ENCODE measurements at places on chromosomes 2 and 18.

- no peak for DNase-seq
These were observed 125.3 kb downstream of the ZFP36L2 start for GRCh38 chr2:43100883-43101662.

DNA sequence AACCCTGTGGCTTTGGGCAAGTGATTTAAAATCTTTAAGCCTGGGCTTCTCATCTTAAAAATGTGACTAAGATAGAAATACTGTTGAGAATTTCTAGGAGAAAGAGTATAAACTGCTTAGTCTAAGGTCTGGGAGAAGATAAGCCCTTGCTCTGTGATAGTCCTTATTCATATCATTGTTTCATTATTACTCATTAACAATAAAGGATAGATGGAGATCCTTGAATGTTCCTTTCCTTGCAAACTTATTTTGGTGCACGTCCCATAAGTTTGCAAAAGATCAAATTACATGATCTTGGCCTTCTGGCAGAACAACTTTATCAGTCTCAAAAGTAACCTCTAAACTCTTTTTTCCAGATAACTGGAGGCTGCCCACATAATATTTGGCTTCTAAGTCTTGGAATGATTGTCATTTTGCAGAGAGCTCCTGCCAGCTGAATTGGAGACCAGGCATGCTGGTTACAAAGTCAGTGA is 138.3 kb downstream of the FAM124B start:
- DNase-seq: no peak

DNA sequence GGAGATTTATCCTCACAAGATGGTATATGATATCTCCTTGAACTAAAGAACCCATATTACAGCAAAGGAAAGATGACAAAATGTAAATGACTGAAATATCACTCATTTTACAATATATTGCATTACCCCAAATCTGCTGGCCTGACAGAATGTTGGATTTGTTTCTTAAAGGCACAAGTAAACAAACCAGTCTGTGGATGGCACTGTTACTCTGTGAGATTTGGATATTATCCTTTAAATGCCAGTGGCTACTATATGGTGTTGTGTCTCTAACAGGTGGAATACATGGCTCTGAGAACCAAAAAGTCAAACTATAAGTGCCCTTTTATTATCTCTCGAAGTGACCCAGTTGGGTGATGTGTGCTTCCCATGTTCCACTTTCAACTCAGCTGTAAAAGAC is 125.7 kb downstream of the PDE1A start:
- no peak for DNase-seq

DNA sequence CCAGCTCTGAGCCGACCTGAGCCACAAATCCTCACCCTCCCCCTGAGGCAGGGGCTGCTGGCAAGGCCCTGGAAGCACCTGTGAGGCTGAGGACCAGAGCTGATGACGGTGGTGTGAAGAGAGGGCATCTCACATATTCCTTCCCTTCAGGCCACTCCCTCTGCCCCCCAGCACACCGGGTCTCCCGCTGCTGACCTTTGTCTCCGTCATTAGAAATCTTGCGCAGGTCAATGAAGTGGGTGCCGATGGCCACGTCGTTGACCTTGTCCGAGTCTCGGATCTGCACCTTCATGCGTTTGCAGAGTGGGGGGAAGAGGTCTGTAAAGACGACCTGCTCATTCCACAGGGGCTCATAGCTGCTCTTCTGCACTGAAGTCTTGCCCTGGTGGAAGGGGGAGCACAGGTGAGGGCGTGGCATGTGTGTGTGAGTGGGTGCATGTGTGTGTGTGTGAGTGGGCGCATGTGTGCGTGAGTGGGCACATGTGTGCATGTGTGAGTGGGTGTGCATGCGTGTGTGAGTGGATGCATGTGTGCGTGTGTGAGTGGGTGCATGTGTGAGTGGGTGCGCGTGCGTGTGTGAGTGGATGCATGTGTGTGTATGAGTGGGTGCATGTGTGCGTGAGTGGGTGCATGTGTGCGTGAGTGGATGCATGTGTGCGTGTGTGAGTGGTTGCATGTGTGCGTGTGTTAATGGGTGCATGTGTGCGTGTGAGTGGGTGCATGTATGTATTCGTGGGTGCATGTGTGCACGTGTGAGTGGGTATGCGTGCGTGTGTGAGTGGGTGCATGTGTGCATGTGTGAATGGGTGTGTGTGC is 4.5 kb upstream of the OTOF start:
- DNase-seq: no peak

DNA sequence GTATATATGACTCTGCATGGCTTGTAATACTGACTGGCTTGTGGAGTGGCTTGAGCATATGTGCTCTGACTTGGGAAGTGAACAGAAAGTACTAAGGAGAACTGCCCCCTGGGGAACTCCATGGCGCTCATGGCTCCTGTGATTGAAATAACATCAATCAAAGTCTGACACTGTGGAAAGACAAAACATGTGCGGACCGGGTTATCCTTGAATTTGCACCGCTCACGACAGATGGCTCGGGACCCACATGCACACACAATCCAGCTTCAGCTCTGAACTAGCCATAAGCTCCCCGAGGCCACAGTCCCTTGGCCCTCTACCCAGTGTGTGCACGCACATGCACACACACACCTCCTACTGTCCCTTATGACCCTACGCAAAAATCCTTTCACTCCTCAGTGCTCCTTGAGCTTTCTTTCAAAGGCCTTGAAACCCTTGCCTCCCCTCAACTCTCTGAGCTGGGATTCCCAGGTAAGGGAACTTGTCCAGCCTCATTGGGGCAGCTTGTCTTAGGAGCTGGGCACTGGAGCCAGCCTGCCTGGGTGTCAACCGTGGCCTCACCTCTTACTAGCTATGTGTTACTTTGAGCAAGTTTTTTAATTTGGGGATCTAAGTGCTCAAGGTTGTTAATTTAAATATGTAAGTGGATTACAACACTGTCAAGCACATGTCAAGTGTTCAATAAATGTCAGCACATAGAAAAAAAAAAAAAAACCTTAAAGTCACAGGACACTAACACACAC is 43.6 kb downstream of the MRPS5 start:
- DNase-seq: no peak

DNA sequence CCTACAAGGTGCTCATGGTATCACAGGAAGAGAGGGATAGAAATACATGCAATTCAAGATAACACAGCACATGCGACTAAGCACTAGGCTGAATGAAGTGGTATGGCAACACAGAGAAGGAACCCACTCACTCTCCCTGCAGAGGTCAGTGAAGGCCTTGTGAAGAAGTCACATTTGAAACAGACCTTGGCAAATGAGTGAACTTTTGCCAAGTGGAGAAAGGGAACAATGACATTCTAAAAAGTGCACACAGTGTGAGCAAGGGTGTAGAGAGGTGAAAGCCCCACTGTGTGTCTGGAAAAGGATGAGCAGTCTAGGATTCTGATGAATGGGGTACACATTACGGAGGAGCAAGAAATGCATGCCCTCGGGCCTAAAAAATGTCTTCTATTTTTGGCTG is 23.3 kb downstream of the KLF7 start:
- peak; percentile 77 for DNase-seq

- DNase-seq: no peak
These were observed 39.0 kb downstream of the CHN1 start for GRCh38 chr2:174965992-174966744.

DNA sequence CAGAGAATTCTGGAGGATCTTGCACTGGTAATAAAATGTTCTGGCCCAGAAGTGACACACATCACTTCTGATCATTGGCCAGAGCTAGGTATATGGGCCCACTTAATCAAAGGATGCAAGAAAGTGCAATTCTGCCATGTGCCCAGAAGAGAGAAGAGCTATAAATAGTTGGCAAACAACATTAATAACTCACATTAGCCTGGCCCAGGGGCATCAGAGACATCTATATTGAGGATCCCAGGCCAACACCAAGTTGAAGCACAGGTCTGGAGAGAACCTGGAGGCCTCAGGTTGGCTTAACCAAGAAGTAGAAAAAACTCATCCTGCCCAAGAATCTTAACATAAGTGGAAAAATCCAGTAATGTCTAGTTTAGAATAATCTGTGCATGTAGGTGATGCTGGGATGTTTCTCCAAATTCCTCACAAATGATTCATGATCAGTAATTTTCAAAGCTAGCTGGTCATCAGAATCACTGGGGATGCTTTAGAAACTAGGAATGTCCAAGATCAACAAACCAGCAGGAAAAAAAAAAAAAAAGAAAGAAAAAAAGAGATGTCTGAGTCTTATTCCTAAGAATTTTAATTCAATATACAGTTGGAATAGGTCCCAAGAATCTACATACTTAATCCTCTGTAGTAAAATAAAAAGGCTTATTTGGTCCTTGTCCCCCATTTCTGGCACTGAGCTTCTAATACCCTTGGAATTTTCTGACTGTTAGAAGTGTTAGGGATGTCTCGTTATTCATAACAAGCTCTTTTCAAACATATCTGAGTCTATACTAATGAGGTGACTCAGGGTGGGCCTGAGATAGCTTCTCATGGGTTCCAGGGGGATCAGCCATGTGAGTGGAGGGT is 35.0 kb upstream of the EVA1A start:
- DNase-seq: no peak

GRCh38 chr2:202491514-202491913 is 115.4 kb downstream of the BMPR2 start:
- DNase-seq: no peak

GRCh38 chr2:101296371-101296770 is 12.1 kb downstream of the RNF149 start:
- no peak for DNase-seq

DNA sequence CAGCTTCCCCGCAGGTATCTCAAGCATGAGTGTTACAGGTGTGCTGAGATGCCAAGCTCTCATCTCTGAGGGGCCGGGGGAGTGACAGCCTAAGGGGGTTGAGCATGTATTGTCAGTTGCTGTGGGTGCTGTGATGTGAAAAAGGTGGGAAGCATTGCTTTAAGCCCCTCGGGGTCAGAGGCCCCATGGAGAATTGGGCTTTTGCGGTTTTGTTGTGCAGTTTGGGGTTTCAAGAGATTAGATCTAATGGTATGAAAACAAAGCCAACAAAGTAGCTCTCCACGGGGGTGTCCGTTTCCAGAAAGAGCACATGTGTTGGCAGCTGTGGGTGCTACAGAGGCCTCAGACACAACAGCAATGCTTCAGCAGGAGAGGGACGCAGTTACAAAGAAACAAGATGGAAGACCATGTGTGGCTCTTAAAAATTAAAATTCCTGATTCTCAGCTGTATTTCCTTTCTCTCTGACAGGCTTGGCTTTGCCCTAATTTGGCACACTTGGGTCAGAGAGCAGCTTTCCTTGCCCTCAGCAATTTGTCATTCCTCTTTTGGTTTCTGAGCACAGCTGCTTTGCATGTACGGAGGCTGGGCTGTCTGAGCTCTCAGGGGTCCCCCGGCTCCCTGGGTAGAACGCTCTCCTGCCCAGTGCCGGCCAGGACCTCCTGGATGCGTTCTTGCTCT is 69.9 kb downstream of the TMEM247 start:
- no peak for DNase-seq
